ENCODE measurements at places on chromosomes 6 and 20.

DNA sequence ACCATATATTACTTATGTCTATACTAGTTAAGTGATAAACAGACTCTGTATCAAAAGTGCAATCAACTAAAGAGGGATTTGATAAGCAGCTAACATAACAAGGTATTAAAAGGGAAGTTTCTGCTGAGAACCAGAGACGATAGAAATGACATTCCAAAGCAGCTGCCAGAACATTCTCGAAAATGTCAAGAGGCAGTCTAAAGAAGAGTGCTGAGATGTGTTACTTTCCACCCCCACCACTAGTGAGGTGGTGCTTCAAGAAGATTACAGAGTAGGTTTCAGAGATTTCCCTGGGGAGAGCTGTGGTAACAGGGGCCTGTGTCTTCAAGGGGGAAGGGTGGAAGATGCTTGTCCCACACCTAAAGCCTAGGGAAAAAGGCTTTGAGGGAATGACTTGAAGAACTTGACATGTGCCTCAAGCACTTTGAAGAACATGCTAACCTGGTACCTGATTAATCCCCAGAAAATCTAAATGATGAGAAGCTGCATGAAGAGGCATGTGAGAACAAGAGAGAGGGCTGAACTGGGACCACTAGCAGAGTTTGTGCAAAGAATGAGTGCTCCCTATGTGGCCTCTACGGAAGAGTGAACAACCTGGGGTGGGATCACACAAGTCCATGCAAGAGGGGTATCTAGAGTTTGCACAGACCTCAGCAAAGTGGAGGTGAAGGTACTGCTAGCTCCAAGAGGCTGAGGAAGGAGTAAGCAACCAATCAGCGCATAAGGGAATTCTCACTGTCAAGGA is 5.0 kb downstream of the FAM184A start:
- no peak for DNase-seq

DNA sequence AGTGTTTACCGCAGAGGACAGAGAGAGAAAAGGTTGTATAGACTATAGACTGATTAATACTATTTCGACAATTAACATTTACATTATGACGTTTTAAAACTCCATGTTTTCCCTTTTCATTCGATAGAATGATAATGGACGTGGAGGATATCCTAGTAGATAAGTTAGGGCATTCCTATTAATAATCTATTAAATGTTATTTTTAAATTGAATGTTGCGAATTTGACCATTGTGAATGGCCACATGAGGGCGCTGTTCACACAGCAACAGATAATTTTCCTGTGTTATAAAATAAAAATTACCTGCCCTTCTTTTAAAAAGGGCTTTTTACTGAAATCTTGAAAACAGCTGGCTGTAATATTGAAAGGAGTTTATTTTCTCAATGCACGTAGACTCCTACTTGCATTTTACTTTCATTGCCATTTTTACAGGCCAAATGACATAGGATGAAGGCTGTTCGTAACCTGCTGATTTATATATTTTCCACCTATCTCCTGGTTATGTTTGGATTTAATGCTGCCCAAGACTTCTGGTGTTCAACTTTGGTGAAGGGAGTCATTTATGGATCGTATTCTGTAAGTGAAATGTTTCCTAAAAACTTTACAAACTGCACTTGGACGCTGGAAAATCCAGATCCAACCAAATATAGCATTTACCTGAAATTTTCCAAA is 3.3 kb downstream of the ADGRB3 start:
- no peak for DNase-seq

DNA sequence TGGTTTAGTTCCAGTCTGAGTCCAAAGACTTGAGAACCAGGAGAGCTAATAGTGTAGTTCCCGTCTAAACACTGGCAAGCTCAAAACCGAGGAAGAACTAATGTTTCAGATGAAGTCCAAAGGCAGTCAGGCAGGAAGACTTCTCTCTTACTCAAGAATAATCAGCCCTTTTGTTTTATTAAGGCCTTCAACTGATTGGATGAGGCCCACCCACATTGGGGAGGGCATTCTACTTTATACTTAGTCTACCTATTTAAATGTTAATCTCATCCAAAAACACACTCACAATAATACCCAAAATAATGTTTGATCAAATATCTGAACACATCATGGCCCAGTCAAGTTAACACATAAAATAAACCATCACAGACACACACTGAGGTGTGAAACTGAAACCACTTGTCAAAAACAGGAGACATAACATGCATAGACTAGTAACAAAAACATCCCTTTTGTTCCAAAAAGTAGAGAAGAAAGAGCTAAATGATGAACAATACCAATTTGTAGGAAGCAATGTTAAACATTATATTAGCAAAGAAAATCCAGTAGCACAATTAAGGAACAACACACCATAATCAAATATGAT is 50.2 kb upstream of the SENP6 start:
- no peak for DNase-seq

- DNase-seq = no peak
These were observed 879.7 kb upstream of the GJE1 start for GRCh38 chr6:141252828-141253608.

DNA sequence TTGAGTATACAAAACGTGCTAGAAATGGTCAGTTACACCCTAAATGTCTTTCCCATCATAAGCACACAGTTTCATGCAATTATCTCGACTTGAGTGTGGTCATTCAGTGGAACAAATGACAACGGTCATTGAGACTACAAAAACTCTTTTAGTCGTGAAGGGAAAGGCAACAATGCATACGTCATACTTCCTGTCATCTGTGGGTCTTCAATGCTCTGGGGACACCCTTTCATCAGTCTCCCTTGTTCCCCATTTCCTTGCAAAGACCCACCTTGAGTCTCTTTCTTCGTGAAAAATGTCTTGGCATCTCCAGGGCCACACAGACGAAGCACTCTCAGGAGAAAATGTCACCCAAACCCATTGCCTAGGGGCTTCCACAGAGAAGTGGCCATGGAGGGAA is 238.5 kb downstream of the GMPR start:
- DNase-seq = no peak

- DNase-seq = no peak
These were observed 14.3 kb upstream of the EPM2A start for GRCh38 chr6:145749632-145750031.

- no peak for DNase-seq
These were observed 24.2 kb upstream of the RAB23 start for GRCh38 chr6:57246307-57246706.

GRCh38 chr20:44580581-44581268 is 1.7 kb upstream of the PKIG start:
- no peak for DNase-seq

GRCh38 chr6:66508433-66508832 is 801.4 kb upstream of the EYS start:
- DNase-seq = no peak

GRCh38 chr6:127879685-127880084 is 21.2 kb downstream of the THEMIS start:
- no peak for DNase-seq

DNA sequence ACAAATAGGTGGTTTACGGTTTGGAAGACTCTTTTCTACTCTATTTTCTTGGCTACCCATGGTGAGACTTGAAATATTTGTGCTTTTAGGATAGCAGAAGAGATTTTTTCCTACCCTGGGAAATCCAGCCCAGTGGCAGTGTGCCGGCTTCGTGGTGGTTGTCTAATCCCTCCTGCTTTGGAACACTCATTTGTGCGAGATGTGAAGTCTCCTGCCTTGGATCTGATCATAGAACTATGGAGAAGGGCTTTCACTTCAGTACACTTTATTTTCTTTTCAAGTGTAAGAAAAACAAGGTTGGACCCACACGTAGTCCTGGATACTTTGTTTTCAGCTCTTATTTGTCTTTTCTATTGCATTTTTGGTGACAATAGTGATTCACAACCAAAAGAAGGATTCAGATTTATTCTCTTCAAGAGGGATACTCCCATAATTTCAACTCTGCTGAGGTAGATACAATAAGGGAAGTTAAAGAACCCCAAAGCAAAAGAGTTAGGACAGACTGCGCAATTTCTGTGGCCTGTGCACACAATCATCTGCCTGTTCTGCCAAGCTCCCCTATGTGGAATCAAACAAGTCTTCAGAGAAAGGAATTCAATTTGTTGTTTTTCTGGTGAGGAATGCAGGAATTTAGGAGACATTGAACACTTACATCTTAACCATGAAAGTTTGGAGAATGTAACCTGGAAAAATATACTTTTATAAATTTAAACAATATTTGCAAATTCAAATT is 413.2 kb downstream of the GJA1 start:
- no peak for DNase-seq

GRCh38 chr6:121652726-121653623 is 217.5 kb downstream of the GJA1 start:
- DNase-seq = no peak
